ENCODE measurements at places on chromosomes 1 and 21.

- DNase-seq, result no peak
These were observed 36.7 kb downstream of the LGR6 start for GRCh38 chr1:202230061-202230938.

DNA sequence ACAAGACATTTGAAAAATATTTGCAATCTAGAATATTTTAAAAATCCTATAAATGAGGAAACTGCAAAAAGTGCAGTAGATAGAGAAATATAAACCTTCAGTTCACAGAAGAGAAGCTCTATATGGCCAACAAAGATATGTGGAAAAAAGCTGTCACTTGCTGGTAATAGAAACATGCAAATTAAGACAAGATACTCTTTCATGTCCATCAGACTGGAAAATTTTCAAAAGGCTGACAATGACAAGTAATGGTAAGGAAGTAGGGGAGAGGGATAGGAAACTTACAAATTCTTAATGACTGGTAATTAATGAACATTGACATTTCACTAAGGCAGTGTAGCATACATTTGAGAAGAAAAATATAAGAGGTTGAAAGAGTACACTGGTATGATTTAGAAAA is 147.9 kb downstream of the MRPL39 start:
- no peak for DNase-seq

DNA sequence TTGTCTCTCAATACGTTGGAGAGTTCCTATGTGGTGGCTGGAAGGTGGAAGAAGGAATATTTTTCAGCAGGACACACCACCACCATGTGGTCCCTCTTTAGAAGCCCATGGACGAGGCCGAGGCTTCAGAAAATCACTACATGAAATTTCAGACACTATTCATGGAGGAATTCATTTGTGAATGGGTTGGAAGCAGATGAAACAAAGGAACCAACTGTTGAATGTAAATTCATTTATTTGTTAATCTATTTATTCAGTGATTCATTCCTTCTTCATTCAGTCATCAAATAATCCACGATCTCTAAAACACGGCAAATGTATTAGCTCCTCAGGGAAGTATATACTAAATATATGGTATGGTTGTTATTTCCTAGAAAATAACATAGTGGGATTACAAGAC is 12.2 kb downstream of the SLC35F3 start:
- no peak for DNase-seq

DNA sequence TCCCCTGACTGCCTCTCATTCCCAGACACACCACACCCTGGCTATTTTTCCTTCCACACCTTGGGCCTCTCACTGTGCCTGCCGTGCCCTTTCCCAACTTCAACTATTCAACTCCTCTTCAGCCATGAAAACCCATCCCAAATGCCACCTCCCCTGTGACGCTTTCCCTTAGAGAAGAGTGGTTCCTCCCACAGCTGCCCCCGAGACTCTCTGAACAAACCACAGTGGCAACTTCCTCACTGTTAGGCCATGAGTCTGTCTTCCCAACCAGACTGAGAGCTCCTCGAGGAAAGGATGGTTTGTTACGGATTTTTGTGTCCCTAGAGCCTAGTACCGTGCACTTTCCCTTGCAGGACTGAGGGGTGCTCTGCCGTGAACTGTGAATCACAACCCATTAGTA is 59.2 kb downstream of the LRRN2 start:
- DNase-seq, result no peak

DNA sequence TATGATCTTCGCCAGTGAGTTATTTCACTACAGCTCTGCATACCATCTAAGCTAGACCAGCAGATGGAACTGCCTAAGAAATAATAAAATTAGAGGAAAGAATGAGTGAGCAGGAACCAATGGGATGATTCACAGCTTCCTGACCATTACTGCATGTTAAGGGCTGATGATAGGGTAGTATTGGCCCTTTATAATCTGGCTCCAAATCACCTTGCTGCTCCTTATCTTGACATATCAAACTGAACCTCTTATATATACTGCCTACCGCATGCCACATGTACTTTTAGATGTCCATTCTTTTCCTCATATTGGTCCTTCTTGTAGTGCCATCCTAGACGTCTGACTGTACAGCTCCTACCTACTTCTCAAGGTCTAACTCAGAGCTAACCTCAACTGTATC is 524.4 kb downstream of the DPYD start:
- DNase-seq, result no peak

- DNase-seq, result no peak
These were observed 3.1 kb downstream of the TRAF5 start for GRCh38 chr1:211329764-211330201.

GRCh38 chr1:100320311-100321099 is 31.8 kb upstream of the CDC14A start:
- DNase-seq, result no peak

DNA sequence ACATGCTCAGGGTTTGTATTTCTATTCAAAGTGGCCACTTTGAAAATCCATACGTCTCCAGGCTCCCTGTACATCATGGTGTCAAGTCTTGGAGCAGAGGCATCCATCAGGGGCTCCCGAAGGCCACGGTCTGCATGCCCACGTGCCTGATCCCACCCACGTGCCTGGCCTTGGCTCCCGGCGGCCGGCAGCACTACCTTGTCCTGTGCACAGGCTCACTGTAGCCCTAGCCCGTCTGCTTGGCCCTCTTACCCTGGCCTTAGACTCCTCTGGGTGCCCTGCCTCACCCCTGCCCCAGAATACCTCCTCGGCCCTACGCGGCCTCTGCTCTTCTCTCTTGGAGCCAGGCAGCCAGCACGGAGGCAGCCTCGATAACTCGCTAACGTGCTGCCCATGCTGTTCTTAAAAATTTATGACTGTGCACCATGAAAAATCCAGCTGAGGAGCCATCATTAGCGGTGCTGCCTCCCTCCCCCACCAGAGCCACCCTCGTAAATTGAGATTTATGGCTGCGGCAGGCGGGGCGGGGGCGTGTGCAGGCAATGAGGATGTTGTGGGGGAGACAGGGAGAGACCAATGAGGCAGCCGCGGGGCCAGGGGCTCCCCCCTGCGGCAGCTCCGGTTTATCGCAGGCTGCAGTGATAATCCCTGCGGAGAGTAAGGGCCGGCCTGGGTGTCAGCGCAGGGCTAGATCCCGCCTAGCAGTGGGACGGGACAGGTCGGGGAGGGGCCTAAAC is 24.6 kb downstream of the DMAP1 start:
- peak; percentile 50 for DNase-seq

DNA sequence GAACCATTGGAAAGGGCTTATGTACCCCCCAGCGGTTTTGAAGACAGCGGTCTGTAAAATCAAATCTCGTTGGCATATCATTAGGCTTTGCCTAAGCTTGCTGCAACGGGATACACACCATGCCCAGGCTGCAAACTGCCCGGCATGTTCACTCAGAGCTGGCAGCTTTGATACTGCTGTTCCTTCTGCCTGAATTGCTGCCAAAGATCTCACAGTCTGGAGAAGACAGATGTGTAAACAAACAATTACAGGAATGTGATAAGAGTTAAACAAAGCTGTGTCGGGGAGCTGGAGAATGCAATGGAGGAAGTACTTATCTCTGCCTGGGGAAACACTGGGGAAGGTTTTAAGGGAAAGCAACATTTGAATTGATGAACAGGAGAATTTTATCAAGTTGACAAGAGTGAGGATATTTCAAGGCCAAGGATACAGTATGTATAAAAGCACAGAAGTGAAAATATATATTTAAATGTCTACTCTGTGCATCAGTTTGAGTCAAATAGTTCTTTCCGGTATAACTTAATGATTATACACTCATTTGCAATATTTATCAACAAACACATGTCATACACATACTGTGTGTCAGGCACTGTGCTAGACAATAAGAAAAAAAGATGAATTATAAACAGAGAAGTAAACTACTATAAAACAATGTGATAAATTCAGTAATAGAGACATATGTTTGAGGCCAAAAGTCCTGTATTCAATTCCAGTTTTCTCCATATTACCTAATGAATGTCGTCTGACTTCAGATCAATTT is 29.9 kb downstream of the CHML start:
- no peak for DNase-seq

DNA sequence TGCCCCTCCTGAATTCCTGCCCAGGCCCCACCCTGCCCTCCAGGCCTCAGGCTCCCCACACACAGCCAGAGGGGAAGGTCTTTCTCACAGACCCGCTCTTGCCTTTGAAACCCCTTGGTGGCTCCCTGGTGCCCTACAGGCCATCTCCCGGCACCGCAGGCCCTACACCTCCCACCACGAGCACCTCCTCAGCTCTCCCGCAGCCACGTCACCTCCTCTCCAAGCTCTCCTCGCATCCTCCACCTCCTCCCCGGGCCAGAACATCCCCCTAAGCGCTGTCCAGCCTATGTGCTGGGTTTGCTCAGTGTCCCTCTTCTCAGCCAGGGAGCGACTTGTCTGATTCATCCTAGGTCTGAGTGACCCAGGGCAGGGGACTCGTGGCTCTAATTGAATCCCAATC is 66.4 kb downstream of the DMRTB1 start:
- no peak for DNase-seq

- DNase-seq, result no peak
These were observed 24.4 kb upstream of the CEP350 start for GRCh38 chr1:179929955-179930798.

- no peak for DNase-seq
These were observed 11.4 kb upstream of the SPATC1L start for GRCh38 chr21:46195595-46196195.

GRCh38 chr1:43512133-43512532 is 18.6 kb upstream of the PTPRF start:
- DNase-seq, result no peak

GRCh38 chr1:200248541-200248940 is 161.3 kb downstream of the ZNF281 start:
- no peak for DNase-seq

DNA sequence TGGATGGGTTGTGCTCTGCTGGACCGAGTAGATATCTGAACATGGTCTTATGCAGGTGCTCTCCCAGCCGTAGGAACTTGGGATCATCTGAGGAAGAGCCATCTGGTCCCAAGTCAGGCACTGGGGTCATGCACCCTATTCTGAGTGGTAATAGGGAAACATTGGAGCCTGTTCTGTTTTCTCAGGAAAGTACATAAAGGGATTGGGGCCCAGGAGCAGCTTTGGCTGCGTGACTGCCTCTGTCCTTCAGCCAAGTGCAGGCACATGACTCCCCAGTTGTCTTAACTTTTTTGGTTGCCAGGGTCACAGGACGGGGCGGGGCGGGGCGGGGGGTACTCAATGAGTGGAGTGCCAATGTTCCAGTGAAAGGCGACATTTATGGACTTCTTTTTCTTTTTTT is 11.5 kb downstream of the PFKFB2 start:
- no peak for DNase-seq

GRCh38 chr1:91057784-91058183 is 35.9 kb upstream of the ZNF644 start:
- no peak for DNase-seq

DNA sequence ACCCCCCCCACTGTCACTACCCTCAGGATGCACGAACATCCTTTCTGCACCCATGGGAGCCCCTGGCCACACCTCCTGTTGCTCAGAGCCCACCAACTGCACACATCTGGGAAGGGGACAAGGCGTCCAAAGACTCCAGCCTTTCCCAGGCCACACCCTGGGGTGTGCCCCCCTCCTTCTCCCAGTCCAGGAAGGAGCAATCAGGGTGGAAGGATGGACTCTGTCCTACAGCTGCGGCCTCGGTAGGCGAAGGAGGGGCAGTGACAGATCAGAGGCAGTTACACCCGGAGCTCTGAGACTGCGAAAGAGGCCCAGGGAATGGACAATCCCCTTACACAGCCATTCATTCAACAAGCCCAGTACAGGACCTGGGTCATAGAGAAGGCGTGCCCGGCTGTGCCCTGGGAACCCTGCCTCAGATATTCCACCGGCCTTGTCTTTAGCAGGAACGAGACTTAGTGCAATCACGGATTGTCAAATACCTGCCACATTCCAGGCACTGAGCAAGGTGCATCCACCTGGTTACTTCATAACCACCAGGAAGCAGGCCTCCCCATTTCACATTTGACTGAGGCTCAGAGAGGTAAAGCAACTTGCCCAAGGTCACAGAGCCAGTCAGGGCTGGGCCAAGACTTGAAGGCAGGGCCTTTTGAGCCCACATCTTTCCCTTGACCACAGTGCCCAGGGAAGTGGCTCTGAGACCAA is 9.4 kb downstream of the HSPG2 start:
- no peak for DNase-seq
